ENCODE measurements at places on chromosomes 6 and 20. TPM values are rescaled to one million over a fixed set of nuclear protein-coding genes. Genes with fewer than 3 reads are reported as not detected.

GRCh38 chr6:43248101-43248500 lies 4.8 kb downstream of the TTBK1 start:
- no peak for DNase-seq

DNA sequence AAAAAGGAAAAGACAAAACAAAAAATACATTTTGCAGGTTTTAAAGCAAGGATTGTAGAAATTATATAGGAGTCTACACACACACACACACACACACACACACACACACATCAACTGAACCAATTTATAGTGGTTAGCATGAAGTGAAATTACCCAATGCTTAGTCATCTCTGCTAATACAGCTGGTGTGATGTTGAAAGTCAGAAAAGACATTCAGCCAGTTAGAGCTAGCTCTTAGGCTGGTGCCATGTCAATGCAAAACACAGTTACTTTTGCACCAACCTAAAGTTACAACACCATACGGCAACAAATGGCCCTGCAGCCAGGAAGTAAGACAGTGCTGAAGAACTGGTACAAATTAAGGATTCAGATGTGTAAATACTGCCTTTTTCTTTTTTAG lies 15.2 kb downstream of the FAM210B start:
- no peak for DNase-seq

The LAMA2 gene
- total RNA-seq: 0.02 TPM

DNA sequence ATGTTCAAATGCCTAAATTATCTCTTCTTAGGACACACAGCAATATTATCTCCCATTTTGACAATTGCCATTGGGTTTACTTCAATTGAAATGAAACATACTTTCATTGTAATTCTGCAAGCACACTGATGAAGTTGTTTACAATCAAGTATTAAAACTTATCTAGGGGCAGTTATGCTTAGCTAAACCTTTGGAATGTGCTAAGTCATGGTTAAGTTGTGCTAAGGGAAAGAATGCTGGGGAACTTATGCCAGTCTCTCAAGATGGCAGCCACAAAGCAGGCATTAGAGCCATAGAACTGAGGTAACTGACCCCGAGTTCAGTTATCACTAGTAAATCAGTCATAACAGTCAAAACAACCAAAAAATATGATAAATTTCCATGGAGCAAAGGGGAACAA lies 59.1 kb upstream of the NT5E start:
- no peak for DNase-seq
